ENCODE measurements at places on chromosomes 16 and 17. TPM values are rescaled to one million over a fixed set of nuclear protein-coding genes. Genes with fewer than 3 reads are reported as not detected.

The CTNS gene
- 17.4 TPM for total RNA-seq

- DNase-seq = no peak
These were observed 89.0 kb downstream of the XYLT1 start for GRCh38 chr16:17381784-17382183.

DNA sequence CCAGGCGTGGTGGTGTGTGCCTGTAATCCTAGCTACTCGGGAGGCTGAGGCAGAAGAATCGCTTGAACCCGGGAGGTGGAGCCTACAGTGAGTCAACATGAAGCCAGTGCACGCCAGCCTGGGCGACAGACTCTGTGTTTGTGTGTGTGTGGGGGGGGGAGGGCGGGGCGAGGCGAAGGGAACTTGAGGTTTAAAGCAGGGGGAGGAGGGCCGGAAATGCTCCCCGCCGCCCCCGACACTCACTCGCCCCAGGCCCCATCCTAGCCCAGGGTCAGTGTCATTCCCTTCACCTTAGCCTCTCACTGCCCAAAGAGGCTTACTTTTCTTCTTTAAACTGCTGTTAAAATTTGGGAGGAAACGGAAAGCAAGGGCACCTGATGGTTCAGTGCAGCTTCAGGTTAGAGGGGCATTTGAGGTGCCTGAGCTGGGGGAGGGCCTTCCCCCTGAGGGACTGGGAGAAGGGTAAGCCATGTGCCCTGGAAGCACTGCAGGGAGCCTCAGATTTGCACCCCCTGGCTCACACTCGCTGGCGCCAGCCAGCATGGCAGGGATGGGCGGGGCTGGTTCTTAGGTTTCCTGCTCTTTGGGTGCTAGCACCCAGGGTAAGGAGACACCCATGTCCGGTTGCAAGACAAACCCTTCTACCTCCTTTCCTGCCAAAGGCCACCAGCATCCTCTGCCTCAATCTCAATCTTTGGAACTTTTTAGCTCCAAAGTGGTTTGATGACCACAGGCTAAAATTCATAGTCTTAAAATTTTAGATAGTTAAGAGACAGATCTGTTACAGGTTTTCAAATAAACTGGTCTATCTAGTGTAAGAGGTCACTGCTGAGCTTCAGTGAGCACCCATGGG, 2.2 kb upstream of the LIMD2 start:
- no peak for DNase-seq

- DNase-seq = no peak
These were observed 81.4 kb upstream of the DYNLRB2 start for GRCh38 chr16:80459331-80459777.

GRCh38 chr16:85213926-85214675, 101.8 kb upstream of the CIBAR2 start:
- no peak for DNase-seq

The SULT1A2 gene
- 0.23 TPM for total RNA-seq

DNA sequence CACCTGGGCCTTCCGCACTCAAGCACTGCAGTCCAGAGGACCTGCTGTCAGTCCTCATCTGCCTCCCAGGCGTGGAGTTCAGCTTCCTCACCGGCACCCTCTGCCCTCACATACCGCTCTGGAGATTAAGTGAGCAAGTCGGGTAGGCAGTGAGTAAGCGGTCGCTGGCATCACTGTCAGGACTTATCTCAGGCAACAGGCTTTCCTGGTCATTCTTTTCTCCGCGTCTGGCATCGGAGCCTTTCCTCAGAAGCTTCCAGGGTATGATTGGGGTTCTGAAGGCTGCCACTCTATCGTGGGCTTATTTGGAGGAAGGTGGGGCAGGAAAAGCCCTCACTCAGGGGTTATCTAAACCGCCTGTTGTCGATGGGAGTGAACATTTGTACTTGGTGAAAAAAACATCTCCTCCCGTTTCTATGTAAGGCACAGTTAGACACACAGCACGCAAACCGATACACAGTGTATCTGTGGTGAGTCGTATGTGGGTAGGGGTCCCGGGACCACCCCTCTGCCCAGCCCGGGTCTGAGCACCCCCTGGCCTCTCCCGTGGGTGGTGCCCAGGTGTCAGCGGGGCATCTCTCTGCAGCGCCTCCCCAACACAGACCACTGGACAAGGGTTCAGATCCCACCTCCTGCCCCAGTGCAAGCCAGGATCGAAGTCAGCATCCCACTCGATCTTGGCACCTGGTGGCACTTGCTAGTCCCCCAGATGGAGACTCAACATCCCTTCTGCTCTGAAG, 92.5 kb upstream of the PLCG2 start:
- no peak for DNase-seq

The MAP1LC3B gene
- 37.9 TPM for total RNA-seq

- DNase-seq = no peak
These were observed 351.7 kb downstream of the FOXL1 start for GRCh38 chr16:86930001-86930400.

The FOXC2 gene
- total RNA-seq = 0.11 TPM

- no peak for DNase-seq
These were observed 2.6 kb upstream of the ABCC3 start for GRCh38 chr17:50631908-50632571.

The PROCA1 gene
- total RNA-seq = 11.7 TPM

DNA sequence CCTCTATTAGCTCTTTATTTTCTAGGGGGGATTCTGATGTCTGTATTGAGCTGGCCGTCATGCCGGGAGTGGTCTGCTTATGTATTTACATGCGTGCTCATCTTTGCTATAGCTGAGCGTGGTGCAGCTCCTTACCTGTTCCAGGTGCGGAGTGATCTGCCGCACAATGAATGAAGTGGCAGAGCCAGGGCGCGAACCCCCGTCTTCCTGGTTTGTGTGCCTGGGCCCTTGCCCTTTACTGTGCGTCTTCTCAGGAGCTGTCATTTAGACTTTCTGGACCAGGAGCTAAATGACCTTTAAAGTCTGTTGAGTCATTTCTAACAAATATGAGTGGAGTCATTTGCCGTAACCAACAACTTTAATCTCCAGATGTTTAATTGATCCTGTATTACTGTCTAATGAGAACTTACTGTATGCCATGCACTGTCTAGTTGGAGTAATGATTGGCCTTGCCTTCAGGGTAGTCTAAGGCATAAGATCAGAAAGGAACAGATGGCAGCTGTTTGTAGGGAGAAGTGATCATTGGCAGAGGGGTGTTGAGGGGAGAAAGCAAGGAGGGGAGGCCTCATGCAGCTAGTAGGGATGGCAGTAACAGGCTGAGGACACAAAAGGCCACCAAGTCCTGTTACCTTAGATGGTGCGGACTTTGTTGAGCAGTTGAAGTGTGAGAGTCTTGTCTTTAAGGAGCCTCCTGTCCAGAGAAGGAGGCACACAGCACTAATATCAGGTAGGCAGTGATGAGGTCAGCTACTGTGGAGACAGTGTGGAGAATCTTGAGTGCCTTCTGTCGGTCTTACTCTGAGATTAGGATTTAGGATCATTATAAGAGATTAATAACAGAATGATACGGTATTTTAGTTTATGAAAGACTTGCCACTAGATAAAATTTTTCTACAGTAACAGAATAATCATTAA, 53.9 kb downstream of the USP10 start:
- DNase-seq = no peak

GRCh38 chr17:27389542-27390140, 66.6 kb upstream of the KSR1 start:
- DNase-seq = no peak

- no peak for DNase-seq
These were observed 107.9 kb downstream of the SMG6 start for GRCh38 chr17:2195729-2196128.

DNA sequence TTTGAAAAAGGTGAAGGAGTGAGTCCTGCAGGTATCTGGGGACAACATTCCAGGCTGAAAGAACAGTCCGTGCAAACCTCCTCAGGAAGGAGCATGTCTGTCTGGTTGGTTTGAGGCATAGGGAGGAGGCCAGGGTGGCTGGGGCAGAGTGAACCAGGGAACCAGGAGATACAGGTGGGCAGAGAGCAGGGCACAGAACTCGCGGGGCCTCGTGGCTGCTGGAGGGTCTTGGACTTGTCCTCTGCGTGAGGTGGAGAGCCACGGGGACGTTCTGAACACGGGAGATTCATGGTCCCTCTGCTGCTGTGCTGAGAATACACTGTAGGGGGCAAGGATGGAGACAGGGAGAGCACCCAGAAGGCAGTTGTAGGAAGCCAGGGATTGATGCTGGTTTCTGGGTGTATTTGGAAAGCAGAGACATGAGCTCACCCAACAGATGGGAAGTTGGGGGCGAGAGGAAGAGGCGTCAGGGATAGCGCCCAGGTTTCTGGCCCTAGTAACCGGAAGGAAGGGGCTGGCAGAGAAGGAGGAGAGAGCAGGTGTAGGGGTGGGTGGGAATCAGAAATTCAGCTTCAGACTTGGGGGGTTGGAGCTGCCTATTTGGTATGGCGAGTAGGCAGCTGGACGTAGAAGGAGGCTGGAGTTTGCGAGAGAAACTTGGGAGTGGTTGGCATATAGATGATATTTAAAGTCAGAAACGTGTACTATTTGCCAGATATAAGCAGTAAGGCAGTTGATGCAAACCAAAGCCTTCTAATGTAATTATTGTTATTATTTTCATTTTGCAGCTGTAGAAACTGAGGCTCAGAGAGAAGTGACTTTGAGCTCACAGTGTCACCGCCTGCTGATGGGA, at the start of gene CCL17:
Gene CCL17 (plus strand): TSS at position 803 of the 853 bp plus-strand sequence. CDS start 9,166 bp downstream, outside the sequence.
- DNase-seq = no peak

The CD300A gene
- not detected for total RNA-seq

GRCh38 chr16:24689128-24689527, 40.3 kb upstream of the TNRC6A start:
- peak; percentile 30 for DNase-seq

The NOG gene
- total RNA-seq = 0.65 TPM

The CFAP97D1 gene
- total RNA-seq = not detected

- peak; percentile 8 for DNase-seq
These were observed 7.0 kb upstream of the ZKSCAN2 start for GRCh38 chr16:25264597-25264996.
